ENCODE measurements at places on chromosomes 3 and 15.

DNA sequence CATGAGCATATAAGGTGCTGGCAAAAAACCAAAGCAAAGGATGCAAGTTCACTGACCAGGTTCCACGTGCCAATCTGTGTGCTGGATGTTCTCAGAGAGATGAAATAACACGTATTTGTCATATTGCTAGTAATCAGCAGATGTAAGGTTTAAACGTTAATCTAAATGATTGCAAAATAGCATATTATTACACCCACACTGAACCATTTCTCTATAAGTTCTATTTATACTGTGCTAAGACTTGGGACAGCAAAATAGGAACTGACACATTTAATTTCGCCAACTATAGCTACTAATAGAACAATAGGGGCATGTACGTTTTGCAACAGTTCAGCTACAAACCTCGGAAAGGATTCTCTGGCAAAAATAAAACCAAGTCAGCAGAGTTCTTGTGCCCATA, 350.3 kb upstream of the ZNF385D start:
- DNase-seq: no peak

- no peak for DNase-seq
These were observed 21.3 kb downstream of the RTF1 start for GRCh38 chr15:41438206-41438605.

DNA sequence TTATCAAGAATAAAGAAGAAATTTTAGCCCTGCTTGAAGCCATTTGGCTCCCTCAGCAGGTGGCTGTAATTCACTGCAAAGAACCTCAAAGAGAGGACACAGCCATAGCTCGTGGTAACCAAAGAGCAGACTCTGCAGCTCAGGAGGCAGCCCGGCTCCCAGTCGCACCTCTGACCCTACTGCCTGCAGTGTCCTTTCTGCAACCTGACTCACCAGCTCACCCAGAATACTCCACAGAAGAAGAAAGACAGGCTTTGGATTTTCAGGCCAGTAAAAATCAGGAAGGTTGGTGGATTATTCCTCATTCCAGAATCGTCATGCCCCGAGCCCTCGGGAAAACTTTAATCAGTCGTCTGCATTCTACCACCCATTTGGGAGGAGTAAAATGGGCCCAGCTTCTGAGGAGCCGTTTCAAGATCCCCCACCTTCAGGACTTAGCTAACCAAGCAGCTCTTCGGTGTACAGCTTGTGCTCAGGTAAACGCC, 38.6 kb downstream of the ZBTB11 start:
- DNase-seq: no peak

DNA sequence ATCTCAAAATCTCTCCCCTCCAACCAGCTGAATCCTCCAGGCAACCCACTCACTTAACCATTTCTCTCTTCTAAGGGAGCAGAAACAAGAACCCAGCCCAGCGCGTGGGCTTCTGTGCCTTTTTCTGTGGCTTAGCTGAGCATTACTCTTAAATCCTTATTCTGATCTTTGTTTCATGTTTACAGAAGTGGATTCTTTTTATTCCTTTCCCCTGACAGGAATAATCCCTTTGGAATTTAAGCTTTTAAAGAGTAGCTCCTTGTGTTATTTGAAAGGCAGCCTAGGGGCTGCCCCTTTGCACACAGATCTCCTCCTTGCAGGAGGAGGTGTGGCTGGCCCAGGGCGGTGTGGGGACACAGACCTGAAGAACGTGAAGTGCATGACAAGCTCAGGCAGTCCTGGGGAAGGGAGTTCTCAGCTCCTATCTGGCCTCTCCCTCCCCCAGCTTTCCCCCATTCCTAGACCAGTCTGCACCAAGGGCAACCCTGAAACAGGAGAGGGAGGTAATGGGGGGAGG, 77.1 kb upstream of the UBE2E1 start:
- no peak for DNase-seq

DNA sequence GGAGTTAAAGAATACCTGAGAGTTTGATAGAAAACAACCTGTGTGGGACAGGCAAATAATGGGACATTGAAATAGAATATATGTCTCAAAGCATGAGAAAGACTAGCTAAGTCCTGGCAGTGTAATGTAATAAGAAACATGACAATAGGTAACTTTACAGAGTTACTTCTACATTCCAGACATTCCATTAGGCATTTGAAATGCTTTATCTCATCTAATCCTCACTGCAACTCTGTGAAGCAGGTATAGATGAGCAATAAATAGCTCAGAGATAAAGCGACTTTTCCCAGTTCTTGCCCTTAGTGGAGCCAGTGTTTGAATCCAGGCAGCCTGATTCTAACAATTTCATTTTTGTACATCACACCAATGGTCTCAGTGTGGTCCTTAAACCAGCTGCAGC, 76.8 kb downstream of the CPNE4 start:
- no peak for DNase-seq

DNA sequence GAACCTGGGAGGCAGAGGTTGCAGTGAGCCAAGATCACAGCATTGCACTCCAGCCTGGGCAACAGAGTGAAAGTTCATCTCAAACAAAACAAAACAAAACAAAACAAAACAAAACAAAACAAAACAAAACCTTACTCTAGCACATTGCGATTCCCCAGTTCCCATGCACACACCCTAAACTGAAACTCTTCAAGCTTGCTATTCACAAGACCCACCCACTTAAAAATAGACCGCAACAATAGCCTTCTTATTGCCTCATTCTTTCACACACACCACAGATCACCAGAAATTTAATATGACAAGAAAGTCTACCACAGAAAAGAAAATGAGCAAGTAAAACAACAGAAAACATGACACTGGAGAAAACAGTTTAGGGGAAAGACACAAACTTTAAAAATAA, 598.4 kb downstream of the FHIT start:
- no peak for DNase-seq

DNA sequence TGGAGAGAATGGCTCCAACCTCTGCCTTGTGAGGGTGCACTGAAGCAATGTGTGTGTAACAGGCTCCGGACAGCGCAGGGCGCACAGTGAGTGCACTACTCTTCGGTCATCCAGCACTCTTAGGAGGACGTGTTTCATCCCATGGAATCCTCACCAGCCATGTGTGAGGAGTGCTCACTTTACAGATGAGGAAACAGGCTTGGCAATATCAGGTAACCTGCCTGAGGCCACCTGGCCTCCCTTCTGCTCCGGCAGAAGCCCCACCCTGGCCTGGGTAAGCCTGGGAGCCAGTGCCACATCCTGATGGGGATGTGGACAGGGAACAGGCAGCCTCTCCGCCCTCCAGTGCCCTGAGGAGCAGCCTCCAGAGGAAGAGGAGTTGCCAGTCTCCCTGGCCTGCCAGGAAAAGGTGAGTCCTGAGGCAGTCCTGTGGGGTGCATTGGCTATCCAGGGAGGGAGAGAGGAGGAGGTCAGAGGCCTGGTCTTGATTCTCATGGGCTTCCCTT, 39.4 kb upstream of the LIMD1 start:
- no peak for DNase-seq

- no peak for DNase-seq
These were observed 43.7 kb downstream of the CHRD start for GRCh38 chr3:184423561-184423960.

GRCh38 chr3:73401616-73402279, 223.0 kb downstream of the PDZRN3 start:
- no peak for DNase-seq

DNA sequence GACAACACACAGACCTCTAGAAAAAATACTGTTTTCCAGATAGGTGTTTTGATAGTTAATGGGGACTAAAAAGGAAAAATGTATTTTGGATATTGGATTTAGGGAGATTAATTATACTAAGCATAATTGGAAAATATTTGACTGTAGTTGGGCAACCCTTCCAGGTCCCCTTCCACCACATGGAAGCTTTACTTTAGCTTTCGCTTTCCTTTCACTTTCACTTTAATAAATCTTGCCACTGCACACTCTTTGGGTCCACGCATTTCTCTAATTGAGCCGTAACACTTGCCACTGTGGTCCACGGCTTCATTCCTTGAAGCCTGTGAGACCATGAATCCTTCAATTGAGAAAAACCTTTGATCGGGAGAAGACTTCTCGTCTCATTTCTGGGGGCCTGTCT, 15.5 kb downstream of the GLDN start:
- DNase-seq: no peak

DNA sequence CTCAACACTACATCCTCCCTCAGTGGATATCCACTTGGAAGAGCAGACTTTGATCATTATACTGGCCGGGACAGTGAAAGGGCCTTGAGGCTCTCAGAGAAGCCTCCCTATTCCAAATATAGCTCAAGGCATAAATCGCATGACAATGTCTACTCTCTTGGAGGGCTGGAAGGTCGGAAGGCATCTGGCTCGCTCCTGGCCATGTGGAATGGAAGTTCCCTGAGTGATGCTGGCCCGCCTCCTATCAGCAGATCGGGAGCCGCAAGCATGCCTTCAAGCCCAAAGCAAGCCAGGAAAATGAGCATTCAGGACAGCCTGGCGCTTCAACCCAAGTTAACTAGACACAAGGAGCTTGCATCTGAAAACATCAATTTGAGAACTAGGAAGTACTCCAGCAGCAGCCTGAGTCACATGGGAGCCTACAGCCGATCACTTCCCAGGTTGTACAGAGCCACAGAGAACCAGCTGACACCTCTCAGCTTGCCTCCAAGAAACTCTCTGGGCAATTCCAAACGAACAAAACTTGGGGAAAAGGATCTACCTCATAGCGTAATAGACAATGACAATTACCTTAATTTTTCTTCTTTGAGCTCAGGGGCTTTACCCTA, 25.4 kb downstream of the PHLDB2 start:
- DNase-seq: no peak

DNA sequence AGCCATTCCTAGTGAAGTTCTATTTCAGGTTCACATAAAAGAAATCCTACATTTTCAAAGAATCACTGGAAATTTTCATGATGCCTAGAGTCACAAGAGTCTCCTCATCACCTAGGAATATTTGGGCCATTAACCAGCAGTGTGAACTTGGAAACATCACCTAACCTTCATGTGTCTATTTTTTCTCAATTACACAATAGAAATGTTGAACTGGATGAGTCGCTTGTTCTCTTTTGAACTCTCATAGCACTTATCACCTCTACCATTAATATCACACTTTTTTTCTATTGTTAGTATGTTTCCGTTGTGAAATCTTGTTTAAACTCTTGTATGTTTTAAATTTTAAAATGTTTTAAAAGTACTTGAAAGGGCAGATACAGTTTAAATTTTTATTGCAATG, 371.3 kb downstream of the CADM2 start:
- no peak for DNase-seq

GRCh38 chr3:164620423-164620822, 457.9 kb downstream of the SI start:
- DNase-seq: no peak

GRCh38 chr15:38496151-38496550, 42.2 kb downstream of the FAM98B start:
- no peak for DNase-seq

GRCh38 chr3:102714567-102714966, 279.8 kb downstream of the ZPLD1 start:
- no peak for DNase-seq

GRCh38 chr3:106590216-106590615, 721.4 kb upstream of the CBLB start:
- no peak for DNase-seq

DNA sequence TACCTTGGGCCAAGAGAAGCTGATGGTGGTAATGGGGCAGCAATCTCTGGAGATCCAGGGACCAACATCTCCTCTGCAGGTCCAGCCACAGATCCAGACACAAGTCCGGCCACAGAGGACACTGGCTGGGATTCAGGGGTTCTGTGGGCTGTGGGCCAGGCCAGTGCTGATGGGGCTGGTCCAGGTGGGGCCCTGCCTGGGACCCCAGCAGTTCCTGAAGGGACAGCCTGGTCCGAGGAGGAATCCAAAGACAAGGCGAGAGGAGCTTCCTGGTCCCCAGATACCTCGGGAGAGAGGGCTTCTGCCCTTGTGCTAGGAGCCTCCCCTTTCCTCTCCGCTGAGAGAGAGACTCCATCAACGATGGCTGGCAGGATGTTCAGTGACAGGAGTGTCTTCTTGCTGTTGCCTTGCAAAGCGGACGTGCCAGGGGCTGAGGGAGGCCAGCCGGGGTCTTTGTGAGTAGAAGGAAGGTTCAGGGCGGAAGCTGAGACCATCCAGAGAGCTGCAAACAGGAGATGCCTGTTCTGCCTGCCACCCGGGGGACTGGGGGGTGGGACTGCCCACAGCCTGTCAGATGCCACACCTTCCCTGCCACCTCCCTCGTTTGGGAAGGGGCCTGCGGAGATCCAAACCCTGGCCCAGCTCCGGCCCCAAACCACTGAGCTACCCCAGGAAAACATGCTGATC, 24.5 kb upstream of the GOLGA6C start:
- no peak for DNase-seq

- no peak for DNase-seq
These were observed 4.3 kb upstream of the CLDN18 start for GRCh38 chr3:138005627-138006026.

DNA sequence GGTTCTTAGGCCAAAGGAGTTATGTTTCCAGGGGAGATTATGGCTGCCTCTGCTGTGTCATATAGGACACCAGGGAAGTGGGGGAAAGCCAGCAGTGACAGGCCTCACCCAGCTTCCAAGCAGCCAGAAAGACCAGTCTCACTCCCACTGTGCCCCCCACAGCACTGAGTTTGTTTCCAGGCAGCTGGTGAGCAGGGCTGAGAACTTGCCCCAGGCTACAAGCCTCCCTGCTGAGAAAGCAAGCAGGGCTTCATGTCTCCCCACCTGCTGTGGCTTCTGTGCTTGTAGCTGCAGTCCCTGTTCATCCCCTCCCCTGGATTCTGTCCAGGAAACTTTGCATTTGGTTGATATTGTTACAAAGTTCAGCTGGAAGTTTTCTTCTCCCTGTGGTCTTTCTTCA, 376.3 kb downstream of the PDCD6IP start:
- no peak for DNase-seq

DNA sequence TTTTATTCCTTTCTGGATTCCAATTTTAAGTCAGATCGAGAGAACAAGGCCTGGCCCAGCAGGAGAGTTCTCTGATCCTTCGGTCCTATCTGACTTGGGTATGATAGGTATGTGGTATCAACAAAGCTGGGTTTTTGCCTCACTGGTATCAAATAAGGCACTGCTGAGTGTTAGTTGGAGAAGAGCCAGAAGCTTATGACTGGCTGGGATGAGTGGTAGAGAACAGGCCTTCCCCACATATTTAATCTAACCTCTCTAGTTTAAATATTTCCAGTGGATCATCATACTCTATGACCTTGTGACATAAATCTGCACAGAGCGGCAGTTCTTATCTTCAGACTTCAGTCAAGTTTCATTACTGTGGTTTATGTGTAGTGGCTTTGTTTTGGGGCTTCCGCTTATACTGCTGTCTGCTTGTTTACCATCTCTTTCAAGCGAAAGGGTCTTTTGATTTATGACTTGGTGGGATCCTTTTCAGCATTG, 164.5 kb downstream of the PTPRG start:
- DNase-seq: no peak

DNA sequence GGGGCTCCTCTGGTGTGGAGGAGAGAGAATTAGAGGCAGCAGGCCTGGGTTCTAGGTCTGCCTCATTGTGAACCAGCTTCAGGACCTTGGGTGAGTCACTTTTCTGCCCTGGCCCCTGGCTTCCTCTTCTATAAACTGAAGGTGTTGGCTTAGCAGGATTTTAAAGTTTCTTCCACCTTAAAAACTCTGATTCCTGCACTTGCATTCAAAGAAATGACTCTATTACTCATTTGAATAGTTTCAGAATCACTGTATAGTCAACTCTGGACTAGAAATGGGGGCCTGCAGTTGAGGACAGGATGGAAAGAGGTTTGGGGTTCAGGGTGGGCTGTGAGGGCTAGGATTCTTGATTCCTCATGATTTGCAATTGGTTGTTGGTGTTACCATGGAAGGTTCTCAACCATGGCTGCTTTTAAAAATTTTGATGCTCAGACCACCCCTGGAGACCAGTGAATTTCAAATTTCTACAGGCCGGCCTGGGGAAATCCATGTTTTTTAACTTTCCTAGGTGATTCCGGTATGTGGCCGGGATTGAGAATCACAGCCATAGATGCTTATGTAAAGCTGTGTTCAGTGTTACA, 19.9 kb downstream of the SMAD3 start:
- no peak for DNase-seq
